Activated CD8-positive, alpha-beta T cell treated with anti-CD3 and anti-CD28 coated beads for 36 hours (primary cell): ENCODE measurements at places on chromosomes 12 and 14. TPM values are rescaled to one million over a fixed set of nuclear protein-coding genes. Genes with fewer than 3 reads are reported as not detected.
A peak's percentile ranks its signal among the peaks of the same experiment; 100 is the strongest.

DNA sequence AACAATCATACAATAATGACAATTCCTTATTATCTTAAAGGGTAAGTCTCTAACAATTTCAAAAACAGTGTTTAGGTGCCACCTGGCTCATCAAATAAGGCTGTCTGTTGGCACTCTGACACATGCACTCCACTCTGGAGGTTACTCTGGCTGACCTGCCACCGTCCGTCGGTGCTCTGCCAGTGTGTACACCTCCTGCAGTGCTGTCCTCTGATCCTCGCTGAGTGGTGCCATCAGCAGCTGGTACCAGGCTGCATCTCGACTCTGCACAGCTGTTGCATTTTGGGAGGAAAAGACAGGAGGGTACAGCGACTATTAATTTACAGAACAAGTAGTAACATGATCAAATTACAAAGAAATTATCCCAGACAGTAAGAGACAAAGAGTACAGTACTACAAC lies 63.9 kb downstream of the IPO8 start:
- no peak for DNase-seq

- no peak for DNase-seq
These were observed 28.8 kb downstream of the VPS37B start for GRCh38 chr12:122866950-122867607.

DNA sequence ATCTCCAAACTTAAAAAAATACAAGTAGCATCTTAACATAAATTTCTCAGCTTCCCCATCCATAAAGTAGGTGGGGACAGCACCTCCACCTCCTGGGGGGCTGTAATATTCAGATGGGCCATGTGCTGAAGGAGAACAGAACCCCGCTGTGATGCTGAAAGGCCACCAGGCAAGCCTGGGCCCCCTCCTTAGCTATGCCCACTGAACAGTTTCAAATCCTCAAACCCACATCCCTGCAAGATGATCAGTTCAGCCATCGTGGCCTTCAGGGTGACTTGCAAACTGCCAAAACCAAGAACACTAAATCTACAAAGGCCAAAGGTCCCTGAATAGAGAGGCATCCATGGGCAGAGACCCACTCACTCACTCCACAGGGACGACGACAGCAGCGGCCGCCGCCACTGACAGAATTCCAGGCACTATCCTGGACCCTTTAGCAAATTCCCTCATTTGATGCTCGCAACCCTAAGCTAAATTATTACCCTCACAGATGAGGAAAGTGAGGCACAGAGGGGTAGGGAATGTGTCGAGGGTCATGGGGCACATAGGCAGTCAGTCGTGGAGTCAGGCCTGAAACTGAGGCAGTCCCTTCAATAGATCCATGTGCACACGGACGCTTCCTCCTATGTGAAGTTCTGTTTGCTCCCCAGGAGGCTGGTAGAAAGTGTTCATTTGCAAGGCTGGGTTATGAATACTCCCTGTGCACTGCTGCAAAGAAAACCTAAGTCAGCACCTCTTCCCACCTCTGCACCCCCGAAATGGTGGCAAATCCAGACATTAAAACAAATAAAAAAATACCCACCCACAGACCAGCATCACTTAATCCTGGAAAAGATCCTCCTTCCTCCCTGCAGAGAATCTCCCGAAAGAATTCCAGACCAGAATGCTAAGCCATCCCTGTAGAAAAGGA lies 5.9 kb downstream of the ITPK1 start:
- no peak for DNase-seq

DNA sequence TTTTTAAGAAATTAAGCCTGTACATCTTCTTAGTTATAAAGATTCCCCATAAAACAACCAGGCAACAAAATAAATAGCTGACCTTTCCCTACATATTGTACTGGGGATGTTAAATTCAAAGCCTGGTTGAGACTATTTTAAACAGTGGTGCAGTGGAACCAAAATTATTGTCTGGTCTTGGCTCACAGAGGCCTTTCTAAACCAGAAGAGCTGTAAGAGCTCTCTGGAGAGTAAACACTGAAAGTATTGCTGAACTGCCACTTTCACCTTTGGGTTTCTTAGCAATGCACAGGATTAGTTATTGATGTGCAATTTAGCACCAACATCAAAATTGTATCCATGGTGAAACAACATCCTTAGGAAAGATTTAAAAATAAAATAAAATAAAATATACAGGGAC lies 20.6 kb downstream of the RACGAP1 start:
- no peak for DNase-seq

- DNase-seq: peak; percentile 39
These were observed 1.9 kb upstream of the FOXN3 start for GRCh38 chr14:89418976-89419375.

DNA sequence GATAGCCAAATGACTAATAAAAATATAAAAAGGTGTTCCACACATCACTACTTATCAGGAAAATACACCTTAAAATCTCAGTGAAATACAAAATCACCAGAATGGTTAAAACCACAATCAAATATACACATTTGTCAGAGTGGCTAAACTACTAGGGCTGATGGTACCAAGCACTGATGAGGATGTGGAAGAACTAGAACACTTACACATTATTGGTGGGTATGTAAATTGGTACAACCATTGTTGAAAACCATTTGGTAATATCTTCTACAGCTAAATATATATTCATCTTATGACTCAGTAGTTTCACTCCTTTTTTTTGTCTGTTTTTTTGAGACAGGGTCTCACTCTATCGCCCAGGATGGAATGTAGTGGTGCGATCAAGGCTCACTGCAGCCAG lies 48.5 kb upstream of the TTC7B start:
- DNase-seq: no peak

DNA sequence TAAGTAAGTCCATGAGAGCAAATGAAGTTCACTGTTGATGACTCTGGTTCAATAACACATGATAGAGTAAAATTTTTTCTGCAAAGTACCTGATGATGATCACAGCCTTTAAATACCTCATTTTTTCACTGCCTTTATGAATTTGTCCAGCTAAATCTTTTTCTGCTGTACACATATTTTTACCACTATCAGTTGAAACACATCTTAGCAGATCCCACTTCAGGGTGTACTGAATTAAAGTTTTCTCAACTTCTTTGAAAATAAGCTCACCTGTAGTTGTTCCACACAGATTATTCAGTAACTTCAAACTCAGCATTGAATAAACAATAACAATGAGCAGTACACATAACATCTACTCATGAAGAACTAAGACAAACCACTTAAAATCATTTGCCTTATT lies 385.9 kb downstream of the NELL2 start:
- no peak for DNase-seq

DNA sequence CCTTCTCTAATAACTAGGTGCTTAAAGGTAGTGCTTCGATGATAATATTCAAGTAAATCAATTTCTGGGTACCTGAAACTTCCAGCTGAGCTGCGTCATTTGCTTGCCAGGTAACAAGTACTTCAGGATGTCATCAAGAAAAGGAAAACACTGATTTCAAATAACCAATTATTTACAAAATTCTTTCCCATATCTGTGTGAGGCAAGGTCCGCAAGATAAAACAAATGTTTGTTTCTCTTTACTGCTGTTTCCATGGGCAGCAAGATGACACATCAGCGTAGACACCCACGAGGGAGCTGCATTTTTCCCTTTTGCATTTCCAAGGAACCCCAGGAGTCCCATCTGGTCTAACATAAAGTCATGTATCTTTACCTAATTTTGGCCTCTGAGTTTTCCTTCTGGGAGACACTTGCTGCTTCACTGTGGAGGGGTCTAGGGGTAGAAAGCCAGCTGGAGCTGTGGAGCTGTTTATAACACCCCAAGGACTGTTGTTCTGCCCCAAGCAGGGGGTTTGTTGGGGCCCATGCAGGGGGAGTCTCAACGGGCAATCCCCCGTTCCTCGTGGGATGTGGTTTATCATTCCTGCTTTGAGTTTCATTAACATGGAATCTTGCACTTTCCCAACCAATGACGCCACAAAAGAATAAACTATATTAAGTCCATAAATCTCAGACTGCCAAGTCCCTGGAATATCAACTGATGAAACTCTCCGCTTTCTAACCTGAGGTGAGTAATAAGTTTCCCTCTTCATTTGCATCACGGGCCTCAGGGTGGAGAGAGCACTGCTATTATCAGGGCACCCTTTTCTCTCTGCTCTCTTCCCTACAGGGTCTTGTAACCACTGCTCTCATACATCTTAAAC lies 112.8 kb upstream of the PELI2 start:
- no peak for DNase-seq

DNA sequence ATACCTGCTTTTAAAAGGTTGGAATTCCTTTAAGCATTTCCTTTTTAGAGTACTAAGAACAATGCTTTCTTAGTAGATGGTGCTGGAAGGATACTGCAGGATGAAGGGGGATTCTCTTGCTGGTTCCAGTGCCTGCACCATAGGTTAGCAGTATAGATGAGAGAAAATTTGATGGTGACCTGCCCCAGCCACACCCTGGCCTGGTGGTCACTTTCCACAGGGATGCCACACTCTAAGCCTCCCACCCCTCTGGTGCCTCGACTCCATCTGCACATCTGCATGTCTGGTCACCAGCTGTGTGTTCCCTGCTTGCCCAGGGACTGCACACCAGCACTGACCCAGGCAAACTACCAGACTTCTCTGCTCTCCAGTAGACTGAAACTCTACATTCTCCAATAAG lies 19.1 kb downstream of the SLC2A3 start:
- no peak for DNase-seq

DNA sequence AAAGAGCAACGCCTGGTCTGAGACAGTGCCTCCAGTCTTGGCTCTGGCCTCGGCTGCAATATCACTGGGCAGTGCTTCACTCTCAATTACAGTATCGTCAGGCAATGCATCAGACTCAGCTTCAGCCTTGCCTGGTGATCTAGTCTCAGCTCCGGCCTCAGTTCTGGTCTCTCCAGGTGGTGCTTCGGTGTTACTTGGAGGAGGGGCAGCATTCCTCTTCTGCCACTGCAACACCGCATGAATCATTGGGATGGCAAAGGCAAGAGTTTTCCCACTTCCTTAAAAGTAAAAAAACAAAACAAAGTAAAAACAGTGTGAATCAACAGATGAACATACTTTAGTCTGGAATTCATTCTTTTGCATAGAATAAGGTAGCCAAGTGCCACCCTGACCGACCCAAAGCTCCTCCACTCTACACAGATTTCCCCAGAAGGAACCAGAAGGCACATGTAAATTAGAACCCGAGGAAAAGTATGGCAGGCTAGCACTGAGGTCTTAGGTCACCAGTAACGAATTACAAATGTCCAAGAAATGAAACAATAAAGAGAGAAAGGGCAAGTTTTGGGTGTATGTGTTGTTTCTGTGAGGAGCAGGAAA lies 18.6 kb downstream of the DDX24 start:
- DNase-seq: no peak

GRCh38 chr12:104637604-104638003 lies 180.9 kb downstream of the CHST11 start:
- DNase-seq: no peak

DNA sequence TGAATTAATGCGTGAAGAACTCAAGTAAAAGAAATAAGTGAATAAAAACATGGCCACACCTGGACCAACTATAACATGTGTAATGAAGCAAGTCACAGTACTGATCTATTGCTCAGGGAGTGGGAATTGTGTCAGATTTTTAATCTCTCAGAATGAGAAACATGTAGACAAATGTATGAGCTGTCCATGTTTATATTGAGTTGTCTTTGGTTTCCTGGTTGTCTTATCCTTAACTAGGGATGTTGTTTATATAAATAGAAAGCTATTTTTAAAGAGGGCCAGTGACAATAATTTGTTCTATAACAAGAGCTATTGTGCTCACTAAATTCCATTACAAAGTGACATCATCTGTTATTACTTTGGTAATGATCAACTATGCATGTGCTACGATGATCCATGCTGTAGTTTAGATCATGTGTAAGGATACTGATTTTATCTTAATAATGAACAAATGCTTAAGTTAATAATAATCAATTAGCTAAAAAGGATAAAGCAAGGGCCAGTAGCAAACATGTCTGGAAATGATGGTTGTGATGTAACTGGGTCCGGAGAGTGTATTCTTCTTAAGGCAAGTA lies 91.3 kb upstream of the RTL1 start:
- DNase-seq: no peak

GRCh38 chr12:128235635-128236417 lies 31.1 kb upstream of the TMEM132C start:
- no peak for DNase-seq

Gene MUCL1
- total RNA-seq: not detected

DNA sequence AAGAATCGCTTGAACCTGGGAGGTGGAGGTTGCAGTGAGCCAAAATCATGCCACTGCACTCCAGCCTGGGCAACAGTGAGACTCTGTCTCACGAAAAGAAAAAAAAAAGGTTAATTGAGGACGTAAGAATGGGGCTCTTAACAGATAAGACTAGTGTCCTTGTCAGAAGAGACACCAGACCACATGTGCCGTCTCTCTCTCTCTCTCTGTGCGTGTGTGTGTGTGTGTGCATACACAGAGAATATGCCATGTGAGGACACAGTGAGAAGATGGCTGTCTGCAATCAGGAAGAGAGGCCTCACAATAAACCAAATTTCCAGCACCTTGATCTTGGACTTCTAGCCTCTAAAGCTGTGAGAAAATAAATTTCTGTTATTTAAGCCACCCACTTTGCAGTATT lies 11.7 kb upstream of the ERC1 start:
- no peak for DNase-seq

DNA sequence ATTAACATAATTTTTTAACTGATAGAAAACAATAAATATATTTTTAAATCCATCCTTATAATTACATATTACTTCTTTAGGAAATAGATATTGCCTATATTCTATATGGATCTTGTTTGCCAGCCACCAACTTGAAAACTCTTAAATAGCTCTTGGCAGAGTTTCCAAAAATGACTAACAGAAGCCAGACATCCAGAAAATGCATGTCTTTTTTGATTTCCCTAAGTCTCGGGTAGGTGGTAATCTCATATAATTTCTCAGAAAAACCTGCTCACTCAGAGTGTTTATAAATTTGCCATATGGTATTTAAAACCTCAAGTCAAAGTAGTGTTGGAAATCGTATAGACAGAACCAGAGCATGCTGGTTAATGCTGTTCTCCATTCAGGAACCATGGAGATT lies 360.4 kb upstream of the FOXG1 start:
- no peak for DNase-seq

DNA sequence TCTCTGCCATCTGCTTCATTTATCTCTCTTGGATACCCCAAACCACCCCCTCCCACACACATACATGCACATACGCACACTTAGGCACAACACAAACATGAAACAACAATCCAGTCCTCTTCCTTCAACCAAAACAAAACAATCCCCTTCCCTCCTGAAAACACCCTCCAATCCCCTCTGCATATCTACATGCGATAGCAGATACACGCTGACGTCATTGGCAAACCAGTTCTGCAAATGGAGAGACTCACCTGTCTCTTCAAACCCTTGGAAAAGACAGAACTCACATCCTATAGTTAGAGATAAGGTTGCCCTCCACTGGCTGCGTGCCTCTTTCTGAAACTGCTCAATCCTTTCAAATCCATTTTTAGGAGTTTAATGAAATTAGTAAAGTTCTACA lies 37.2 kb upstream of the RMST start:
- DNase-seq: no peak
